Activated T-cell treated with anti-CD3 and anti-CD28 coated beads for 4 hours (primary cell): ENCODE measurements at places on chromosomes 7 and 10.
A peak's percentile ranks its signal among the peaks of the same experiment; 100 is the strongest.

- DNase-seq: peak; percentile 30
These were observed 8.4 kb upstream of the PGAM2 start for GRCh38 chr7:44073664-44074348.

DNA sequence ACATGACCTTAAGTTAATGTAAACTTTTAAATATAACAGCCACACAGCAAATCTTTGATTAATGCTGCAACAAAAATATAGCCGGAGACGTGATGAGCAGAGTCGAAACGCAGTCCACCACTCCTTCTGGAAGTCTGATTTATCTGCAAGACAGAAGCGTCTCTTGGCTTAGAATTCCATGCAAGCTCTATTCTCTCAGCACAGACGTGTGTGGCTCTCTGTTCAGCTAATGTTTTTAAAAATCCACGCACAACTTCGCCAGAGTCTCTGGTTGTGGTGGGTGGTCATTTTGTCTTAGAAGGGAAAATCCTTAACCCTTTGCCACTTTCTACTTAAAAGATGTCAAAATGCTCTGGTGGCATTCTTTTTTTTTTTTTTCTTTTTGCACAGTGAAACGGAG, 438.0 kb upstream of the MGMT start:
- no peak for DNase-seq

DNA sequence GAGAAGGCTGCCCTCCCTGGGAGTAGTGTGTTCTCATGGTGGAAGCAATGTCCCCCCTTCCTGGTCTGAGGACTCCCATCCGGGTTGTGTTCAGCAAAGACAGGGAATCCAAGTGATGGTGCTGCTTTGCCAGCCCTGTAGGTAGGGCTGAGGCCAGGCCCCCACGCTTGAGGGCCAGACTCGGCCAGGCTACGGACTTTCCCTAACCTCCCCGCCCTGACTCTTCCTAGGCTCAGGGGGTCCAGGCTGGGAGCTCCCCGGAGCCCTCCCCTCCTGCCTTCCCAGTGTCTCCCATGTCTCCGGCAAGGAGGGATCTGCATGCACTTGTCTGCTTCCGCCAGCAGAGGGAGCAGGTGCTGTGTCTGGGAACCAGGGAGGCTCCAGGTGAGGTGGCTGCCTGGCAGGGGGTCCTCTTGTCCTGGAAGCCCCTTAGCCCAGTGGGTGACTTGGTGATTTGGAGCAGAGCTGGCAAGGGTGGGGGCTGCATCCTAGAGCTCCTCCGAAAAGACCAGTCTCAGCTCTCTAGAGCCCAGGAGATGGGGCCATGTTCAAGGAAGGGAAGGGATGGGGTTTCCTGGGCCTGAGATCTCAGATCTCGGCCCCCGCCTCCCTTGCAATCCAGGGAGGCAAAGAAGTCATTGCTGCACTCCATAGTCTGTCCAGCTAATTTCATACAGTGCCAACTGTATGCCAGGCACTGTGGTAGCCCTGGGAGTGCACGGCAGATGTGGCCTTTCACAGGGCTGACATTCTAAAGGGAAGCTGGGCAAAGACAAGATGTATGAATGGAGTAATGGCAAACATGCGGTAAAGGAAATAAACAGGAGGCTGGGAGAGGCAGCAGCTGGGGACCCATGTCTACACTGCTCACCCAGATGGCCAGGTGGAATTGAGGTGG, 20.3 kb upstream of the SFRP5 start:
- DNase-seq: peak; percentile 57

GRCh38 chr7:23469961-23470250, 385 bp downstream of the IGF2BP3 start:
- DNase-seq: no peak

DNA sequence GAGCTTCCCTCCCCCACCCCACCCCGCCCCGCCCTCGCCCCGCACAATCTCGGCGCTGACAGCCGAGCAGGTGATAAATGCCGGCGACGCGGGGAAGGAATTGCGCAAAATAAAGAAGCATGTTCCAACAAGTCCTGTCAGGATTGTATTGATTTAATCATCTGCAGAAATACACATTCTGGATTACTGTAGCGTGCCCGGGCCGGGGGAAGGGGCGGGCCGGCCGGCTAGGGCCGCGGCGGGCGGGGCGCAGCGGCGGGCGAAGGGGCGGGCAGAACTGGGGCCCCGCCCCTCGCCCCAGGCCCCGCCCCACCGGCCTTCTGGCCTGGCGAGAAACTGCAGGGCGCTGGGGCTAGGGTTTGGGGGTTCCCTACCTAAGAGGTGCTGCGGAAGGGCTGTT, 88.9 kb upstream of the PAX2 start:
- DNase-seq: no peak

GRCh38 chr7:38694326-38694725, 63.2 kb upstream of the AMPH start:
- DNase-seq: no peak

DNA sequence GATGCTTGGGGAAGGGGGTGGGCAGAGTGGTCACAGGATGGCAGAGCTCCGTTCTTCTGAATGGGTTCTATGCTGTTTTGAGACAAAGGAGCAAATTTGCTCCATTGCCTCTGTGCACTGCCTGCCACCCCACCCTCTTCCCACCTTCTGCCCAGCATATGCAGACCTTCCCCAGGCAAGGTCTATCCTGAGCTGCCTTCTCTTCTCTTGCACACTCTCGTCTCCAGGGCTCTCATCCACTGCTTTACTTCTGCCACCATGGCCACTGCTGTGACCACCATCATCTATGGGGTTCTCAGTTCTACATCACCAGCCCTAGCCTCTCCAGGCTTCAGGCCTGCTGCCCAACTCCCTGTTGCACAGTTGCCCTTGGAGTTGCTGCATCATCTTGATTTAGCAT, 230.4 kb downstream of the TMEM178B start:
- DNase-seq: no peak

GRCh38 chr7:105650382-105650970, 69.2 kb upstream of the EFCAB10 start:
- no peak for DNase-seq

DNA sequence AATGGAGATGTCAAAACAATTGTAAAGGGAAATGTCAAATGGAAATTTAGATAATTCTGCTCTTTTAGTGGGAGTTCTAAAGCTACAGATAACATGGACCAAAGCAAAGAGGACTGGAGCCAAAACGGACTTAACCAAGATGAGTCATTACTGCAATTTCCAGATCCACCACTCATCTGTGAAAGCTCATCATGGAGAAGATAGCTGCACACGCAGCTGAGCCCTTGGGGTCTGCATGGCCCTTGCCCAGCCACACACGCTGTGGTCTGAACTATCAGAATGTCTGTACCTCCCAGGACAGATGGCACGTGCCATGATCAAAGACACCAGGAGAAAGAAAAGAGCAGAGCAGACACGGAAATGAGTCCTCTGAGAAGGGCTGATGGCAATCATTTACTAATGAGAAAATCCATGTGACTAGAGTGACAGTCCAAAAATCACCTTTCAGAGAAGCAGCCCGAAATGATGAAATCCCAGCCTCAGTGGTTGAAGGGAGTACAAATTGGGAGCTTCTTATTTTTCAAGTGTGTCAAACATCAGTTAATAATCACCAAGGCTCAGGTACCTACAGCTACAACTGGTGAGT, 177.9 kb upstream of the MGMT start:
- no peak for DNase-seq

GRCh38 chr7:42029405-42029804, 207.6 kb downstream of the GLI3 start:
- DNase-seq: no peak

DNA sequence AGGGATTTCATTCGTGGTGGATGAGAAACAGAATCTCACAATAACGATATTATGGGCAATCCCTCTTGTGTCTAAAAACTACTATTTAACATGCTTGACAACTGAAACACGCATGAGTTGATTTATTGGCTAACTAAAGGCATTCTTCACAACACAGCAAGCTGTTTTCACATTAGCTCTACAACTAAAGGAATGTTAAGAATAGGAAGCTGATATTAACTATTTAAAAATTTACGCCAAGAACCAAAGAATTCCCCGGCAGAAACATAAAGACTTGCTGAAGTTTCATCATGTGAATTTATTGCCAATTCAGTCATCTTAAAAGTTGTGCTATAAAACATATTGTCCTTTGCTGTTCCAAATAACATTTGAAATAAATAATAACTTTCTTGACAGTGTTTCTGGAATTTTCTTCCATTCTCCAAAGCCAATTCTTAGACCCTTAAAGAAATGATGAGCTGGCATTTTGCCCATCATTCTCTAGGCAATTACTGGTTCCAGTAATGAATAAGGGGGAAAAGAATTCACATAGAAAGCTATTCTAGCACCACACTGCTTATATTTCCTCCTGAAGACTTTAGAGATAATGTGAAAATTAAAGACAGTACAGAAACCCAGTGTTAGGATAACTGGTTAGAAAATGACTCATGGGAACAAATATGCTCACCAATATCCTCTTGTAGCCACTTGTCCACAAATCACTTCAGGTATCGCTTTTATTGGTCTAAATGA, 233.1 kb downstream of the PARD3 start:
- DNase-seq: no peak

DNA sequence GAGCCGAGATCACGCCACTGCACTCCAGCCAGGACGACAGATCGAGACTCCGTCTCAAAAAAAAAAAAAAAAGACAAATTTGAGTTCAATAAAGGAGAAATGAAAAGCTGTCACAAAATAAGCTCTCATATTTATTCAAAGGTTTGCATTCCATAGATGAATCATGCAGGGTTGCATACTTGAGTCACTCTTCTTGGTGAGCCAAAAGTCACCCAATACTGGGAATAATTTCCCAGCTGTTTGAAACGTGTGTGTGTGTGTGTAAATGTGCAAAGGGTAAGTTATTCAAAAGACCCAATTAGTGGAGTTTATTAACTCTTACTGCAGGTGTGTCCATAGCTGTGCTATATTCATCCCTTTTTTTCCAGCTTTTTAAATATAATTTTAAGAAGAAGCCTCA, 297.7 kb downstream of the CCDC3 start:
- no peak for DNase-seq

DNA sequence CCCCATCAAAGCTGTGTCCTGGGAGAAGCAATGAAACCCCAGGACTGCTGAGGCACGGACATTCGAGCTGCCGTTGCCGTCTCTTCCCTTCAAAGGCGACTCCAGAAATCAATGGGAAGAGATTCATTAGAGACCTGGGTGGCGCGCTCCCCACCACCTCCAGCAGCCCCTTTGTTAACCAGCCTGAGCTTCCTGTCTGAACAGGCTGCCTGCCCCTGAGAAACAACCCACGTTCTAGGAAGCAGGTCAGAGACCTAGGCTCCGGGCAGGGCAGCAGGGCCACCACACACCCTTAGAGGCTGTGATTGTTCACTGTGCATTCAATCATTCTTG, 110.9 kb upstream of the PPIF start:
- no peak for DNase-seq

DNA sequence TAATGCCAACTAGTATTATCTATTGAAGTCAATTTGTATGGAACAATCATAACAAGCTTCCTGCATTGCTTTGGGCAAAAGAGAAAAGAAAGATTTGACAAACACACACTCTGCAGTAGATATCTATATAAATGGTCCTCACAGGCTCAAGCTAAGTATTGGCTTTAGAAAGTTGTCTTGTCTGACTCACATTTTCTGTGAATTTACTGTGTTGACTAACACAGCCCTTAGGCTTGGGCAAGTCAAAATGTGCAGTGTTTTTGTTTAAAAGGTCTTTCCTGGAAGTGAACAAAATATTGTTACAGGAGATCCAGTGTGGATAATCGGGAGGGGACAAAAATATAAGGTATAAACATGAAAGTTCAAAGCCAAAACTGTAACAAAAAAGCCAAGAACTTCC, 194.4 kb downstream of the RELN start:
- no peak for DNase-seq

DNA sequence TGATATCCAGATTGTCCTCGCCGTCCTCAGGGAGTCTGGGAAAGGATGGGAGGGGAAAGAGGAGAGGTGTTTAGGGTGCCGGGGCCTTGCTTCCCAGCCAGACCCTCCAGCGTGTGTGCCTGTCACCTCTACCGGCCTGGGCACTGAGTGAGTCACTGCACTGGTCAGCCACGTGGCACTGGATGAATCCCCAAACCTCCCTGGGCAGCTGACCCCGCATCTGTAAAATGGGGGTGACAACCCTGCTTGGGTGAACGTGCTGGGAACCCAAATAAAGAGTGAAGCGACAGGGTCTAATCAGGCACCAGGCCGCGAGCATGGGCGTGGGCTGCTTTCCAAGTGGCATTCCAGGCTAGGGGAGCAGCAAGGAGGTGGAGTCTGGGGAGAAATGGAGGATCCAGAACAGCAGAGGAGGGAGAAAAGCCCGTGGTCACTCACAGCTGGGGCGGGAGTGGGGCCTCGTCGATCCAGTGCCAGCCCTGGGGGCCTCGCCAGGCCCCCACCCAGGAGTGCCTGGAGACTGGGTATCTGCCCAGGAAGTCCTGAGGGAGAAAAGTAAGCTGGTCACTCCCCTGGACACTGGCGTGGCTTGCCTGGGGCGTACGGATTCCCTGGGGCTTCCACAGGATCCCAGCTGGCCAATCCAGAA, 29.7 kb downstream of the KLRG2 start:
- DNase-seq: no peak

- no peak for DNase-seq
These were observed 12.7 kb downstream of the COA1 start for GRCh38 chr7:43716598-43716997.

DNA sequence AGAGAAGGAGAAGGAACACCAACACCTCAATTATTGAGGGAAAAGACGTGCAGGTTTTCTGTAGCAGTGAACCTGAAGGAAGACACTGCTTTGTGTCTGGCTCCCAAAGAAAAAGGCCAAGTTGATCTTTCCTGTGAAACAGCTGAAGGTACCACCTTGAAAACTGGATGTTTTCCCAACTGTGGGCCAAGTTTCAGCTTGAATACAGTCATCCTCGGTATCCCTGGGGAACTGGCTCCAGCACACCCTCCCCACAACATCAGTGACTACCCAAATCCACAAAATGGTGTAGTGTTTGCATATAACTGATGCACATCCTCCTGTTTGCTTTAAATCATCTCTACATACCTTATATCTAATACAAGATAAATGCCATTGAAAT, 297.0 kb upstream of the PITRM1 start:
- DNase-seq: no peak

- no peak for DNase-seq
These were observed 12.4 kb upstream of the MTERF1 start for GRCh38 chr7:91892821-91893340.

DNA sequence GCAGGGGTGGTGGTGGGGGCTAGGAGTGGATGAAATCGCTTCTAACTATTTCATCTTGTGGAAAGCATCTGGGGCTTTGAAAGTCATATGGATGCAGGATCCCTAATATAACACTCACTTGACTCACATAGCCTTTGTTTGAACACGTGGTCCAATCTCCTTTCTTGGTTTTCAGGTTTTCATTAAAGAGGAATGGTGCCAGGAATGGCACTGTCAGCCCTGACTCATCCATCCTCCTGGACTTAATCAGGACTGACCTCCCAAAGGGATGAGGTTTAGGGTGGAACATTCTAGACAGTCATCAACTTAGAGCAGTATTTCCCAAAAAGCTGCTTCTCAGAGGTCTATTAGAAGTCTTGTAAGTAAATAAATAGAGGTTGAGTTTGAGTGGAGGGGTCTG, 162.0 kb upstream of the PLXNA4 start:
- DNase-seq: no peak
